T-cell (primary cell): ENCODE measurements at places on chromosomes 11 and 22.

DNA sequence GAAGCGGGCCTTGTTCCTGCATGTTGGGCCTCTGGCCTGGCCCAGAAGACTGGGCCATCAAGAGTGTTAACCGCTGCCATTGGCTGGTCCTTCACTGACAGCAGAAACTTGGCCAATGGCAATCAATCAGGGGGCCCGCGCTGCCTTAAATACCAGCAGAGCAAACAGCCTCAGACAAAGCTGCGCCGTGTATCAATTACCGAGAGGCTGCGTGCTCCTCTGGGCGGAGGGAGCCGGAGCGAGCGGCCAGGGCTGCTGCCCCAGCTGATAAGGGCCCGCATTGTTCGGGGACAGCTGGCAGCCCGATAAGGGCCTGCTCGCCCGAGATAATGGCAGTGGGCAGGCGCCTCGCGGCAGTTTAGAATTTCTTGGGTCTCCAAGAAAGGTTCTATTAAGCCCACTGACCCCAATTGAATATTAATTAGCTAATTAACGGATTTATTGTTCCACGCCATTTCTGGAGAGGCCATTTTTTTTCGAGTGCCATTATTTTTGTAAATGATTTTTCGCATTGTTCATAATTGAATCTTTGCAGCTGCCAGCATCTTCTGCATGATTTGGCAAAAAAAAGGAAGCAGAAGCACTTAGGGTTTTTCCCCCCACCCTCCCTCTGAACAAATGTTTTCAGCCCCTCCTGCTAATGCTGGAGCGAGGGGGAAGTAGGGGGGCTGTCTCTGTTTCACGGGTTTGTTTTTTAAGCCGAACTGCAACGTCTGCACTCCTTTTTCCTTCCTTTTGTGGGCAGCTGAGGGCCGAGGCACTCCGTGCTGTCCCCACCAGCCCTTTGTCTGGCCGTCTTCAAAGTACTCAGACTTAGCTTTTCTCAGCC is 37.6 kb upstream of the RIC3 start:
- H3K4me3 ChIP-seq = no peak overlapping the region
- H3K36me3 ChIP-seq = no peaks in the 10 kb centered on the region
- peaks cover 3% of the 10 kb centered on the region for H3K4me1 ChIP-seq

- H3K27me3 ChIP-seq = peaks cover 45% of the 10 kb centered on the region
- no peak overlapping the region for H3K4me3 ChIP-seq
- no peaks in the 10 kb centered on the region for H3K36me3 ChIP-seq
- H3K4me1 ChIP-seq = no peaks in the 10 kb centered on the region
- H3K27ac ChIP-seq = no peak overlapping the region
Observed at GRCh38 chr11:44524751-44525201, 40.7 kb upstream of the CD82 start.

GRCh38 chr22:50011447-50012210 is 936 bp downstream of the IL17REL start:
- H3K27ac ChIP-seq = peak overlapping the region; percentile 41
- peaks cover 73% of the 10 kb centered on the region for H3K27me3 ChIP-seq
- no peaks in the 10 kb centered on the region for H3K36me3 ChIP-seq
- no peak for DNase-seq
- H3K4me3 ChIP-seq = no peak overlapping the region

DNA sequence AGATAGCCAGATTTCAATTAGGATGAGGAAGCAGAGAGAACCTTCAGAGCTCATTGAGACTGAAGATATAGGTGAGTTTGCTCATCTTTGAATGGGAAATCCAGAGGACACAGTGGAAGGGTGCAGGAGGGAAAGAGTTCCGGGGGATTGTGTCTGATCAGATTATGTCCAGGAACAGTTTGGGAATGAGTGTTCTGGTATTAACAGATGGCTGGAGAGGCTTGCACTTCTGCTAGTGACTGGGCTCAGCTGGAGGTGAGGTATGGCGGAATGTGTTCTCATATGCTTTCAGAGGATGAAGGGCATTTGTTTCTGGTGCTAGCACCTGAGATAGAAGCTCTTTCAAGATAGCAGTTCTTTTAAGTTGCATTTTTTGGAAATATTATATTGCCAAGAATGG is 27.6 kb downstream of the ALKBH3 start:
- H3K36me3 ChIP-seq = peaks cover 4% of the 10 kb centered on the region
- no peaks in the 10 kb centered on the region for H3K4me1 ChIP-seq
- no peak for DNase-seq
- H3K27ac ChIP-seq = no peak overlapping the region
- H3K27me3 ChIP-seq = no peaks in the 10 kb centered on the region

- H3K27ac ChIP-seq = no peak overlapping the region
- DNase-seq = no peak
- no peaks in the 10 kb centered on the region for H3K4me1 ChIP-seq
- no peaks in the 10 kb centered on the region for H3K36me3 ChIP-seq
- H3K4me3 ChIP-seq = no peak overlapping the region
- no peaks in the 10 kb centered on the region for H3K27me3 ChIP-seq
Observed at GRCh38 chr11:110797453-110797852, 85.2 kb upstream of the ARHGAP20 start.

DNA sequence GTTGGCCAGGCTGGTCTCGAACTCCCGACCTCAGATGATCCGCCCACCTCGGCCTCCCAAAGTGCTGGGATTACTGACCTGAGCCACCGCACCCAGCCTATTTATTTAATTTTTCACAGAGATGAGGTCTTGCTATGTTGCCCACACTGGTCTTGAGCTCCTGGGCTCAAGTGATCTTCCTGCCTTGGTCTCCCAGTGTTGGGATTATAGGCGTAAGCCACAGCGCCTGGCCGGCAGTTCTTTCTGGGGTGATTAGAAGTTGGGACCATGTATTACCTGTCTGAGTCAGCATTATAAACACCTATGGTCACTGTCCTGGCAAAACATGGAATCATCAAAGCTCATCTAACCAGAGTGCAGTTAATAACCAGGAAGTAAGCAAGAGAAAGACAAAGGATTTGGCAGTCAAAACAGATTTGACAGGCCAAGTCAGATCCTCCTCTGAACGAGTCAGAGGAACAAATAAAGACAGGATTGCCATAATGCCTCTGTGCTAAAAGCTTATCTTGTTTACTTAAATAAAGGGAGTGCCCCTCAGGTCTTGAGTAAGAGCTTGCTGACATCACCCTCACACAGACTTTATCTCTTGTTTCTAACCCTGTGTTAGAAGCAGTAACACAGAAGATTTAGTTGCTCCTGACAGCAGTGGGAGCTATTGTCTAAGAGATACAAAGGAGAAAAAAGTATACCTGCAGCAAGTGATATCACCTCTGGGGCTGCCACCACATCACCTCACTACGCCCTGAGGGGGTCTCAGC is 3.7 kb downstream of the SERPIND1 start:
- no peaks in the 10 kb centered on the region for H3K27me3 ChIP-seq
- no peak for DNase-seq
- no peak overlapping the region for H3K27ac ChIP-seq
- no peak overlapping the region for H3K4me3 ChIP-seq
- peaks cover 11% of the 10 kb centered on the region for H3K36me3 ChIP-seq
- no peaks in the 10 kb centered on the region for H3K4me1 ChIP-seq

GRCh38 chr11:8263109-8263768 is 439 bp downstream of the LMO1 start:
- no peak for DNase-seq
- H3K4me3 ChIP-seq = no peak overlapping the region
- H3K4me1 ChIP-seq = peaks cover 23% of the 10 kb centered on the region
- peaks cover 5% of the 10 kb centered on the region for H3K27me3 ChIP-seq

GRCh38 chr22:26502688-26503561 is 9.3 kb downstream of the TFIP11 start:
- H3K27ac ChIP-seq = peak overlapping the region; percentile 52
- H3K4me3 ChIP-seq = no peak overlapping the region
- peaks cover 94% of the 10 kb centered on the region for H3K36me3 ChIP-seq
- peaks cover 18% of the 10 kb centered on the region for H3K4me1 ChIP-seq
- DNase-seq = peak; percentile 41
- no peaks in the 10 kb centered on the region for H3K27me3 ChIP-seq

- no peak for DNase-seq
- H3K27me3 ChIP-seq = no peaks in the 10 kb centered on the region
- H3K27ac ChIP-seq = peak overlapping the region; percentile 97
- peak overlapping the region; percentile 99 for H3K4me3 ChIP-seq
- H3K36me3 ChIP-seq = peaks cover 6% of the 10 kb centered on the region
Observed at GRCh38 chr11:108009497-108010370, 1.0 kb downstream of the CUL5 start.

- peaks cover 4% of the 10 kb centered on the region for H3K4me1 ChIP-seq
- H3K27ac ChIP-seq = no peak overlapping the region
- no peak for DNase-seq
- no peaks in the 10 kb centered on the region for H3K36me3 ChIP-seq
- H3K4me3 ChIP-seq = no peak overlapping the region
- no peaks in the 10 kb centered on the region for H3K27me3 ChIP-seq
Observed at GRCh38 chr22:46547179-46547882, 9.9 kb upstream of the CELSR1 start.

GRCh38 chr11:33620423-33621171 is 80.0 kb downstream of the C11orf91 start:
- no peaks in the 10 kb centered on the region for H3K4me1 ChIP-seq
- H3K4me3 ChIP-seq = no peak overlapping the region
- peaks cover 4% of the 10 kb centered on the region for H3K27me3 ChIP-seq
- no peak overlapping the region for H3K27ac ChIP-seq

GRCh38 chr22:23688121-23688520 is 2.7 kb upstream of the RGL4 start:
- DNase-seq = no peak
- H3K27ac ChIP-seq = no peak overlapping the region
- no peaks in the 10 kb centered on the region for H3K27me3 ChIP-seq
- H3K4me3 ChIP-seq = no peak overlapping the region

GRCh38 chr11:6596239-6596877 is 7.1 kb downstream of the RRP8 start:
- peaks cover 11% of the 10 kb centered on the region for H3K4me1 ChIP-seq
- H3K36me3 ChIP-seq = peaks cover 80% of the 10 kb centered on the region
- no peaks in the 10 kb centered on the region for H3K27me3 ChIP-seq
- no peak overlapping the region for H3K27ac ChIP-seq
- DNase-seq = no peak

- DNase-seq = no peak
- peaks cover 2% of the 10 kb centered on the region for H3K36me3 ChIP-seq
- H3K4me3 ChIP-seq = no peak overlapping the region
- H3K27me3 ChIP-seq = peaks cover 13% of the 10 kb centered on the region
- H3K4me1 ChIP-seq = no peaks in the 10 kb centered on the region
Observed at GRCh38 chr11:68372625-68373024, 60.2 kb downstream of the LRP5 start.

DNA sequence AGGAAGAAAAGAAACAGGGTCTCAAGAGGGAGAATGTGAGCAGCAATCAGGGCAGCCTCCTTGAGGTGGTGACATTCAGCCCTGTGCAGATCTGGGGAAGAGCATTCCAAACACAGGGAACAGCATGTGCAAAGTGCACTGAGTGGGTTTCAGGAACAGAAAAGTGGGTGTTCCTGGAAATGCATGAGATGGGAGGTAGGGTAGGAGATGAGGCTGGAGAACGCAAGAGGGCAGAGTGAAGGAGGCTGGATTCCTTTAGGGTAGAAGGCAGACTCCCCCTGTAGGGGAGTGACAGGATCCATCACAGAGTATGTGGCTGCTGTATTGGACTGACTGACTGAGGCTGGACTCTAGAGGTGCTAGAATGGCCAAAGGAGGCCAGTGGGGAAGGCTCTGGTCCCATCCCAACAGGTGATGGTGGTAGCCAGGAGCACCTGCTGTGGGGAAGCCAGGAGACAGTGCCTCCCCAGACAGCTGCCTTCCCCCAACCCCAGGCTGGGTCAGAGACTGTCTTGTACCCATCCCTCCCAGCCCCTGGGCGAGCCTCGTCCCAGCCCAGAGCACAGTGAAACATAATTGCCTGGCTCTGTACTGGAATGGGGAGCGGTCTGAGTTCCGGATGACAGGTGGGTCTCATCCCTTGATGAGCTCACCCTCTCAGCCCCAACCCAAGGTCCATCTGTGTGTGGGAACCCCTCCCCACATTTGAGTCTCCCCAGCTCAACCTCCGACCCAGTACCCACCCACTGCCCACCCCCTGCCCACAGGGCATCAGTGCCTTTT is 419.4 kb downstream of the MN1 start:
- no peaks in the 10 kb centered on the region for H3K36me3 ChIP-seq
- no peak overlapping the region for H3K4me3 ChIP-seq
- H3K27ac ChIP-seq = no peak overlapping the region
- H3K4me1 ChIP-seq = no peaks in the 10 kb centered on the region
- DNase-seq = no peak
- peaks cover 24% of the 10 kb centered on the region for H3K27me3 ChIP-seq

DNA sequence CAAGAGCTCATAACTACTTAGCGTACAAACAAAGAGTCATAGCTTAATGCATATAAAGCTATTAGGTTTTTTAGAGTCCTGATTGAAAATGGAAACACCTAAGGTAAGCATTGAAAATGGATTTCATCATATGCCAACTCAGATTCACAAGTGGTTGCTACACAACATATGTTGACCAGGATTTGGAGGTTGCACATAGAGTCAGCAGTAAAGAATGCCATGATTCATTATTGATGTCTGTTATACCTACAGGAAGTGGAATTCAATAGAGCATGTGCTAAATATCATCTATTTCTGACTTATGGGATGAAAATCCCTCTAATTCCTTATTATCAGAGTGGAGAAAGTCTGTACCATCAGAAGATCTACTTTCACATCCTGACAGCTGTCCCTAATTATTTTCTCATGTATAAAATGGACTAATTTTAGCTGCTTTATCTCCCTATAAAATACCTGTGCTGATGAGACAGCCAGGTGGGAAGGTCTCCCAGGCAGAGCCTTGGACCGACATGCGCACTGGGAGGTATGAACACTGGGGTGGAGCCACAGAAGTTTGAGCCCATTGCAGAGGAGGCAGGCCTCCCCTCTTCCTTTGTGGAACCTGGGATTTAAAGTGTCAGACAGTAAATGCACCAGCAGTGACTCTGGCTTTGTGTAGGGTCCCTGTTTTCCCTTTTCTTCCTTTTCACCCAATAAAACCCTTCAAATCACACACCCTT is 204.2 kb downstream of the AASDHPPT start:
- H3K27ac ChIP-seq = no peak overlapping the region
- H3K4me3 ChIP-seq = no peak overlapping the region
- no peaks in the 10 kb centered on the region for H3K27me3 ChIP-seq
- no peak for DNase-seq
- no peaks in the 10 kb centered on the region for H3K36me3 ChIP-seq
- H3K4me1 ChIP-seq = no peaks in the 10 kb centered on the region

GRCh38 chr22:21632237-21632895 is at the start of gene CCDC116:
TSS of gene CCDC116 (plus strand) at chr22:21632760. CDS start at chr22:21633182, 422 bp downstream.
- no peak within 1 kb of the TSS for H3K4me3 ChIP-seq
- peaks cover 36% of the 10 kb centered on the region for H3K4me1 ChIP-seq
- H3K36me3 ChIP-seq = peaks cover 12% of the 10 kb centered on the region
- H3K27me3 ChIP-seq = peaks cover 4% of the 10 kb centered on the region
- DNase-seq = peak; percentile 59

- no peak for DNase-seq
- H3K4me1 ChIP-seq = no peaks in the 10 kb centered on the region
- no peak overlapping the region for H3K4me3 ChIP-seq
Observed at GRCh38 chr11:41289408-41289807, 170.0 kb downstream of the LRRC4C start.
